Heart right ventricle (tissue), 16 donors: ENCODE measurements at places on chromosomes 4 and X. TPM values are rescaled to one million over a fixed set of nuclear protein-coding genes. Genes with fewer than 3 reads are reported as not detected.

DNA sequence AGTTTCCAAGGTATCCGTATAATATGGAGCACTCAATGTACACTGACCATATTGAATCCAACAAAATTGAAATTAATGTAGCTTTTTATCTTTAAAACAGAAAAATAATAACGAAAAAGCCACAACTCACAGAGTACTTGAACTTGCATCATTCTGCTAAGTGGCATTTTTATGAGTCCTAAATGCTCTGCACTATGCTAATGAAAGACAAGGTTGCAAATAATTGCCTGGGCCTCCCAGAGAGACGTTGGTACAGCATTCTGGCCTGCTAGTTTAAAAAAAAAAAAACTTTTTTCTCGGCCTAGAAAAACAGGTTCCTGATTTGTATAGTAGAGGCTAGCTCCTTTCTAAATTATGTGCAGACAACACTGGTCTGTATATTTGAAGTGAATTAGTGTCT is 4.3 kb upstream of the FAM9B start:
- H3K27me3 ChIP-seq: no peaks in the 10 kb centered on the region
- no peaks in the 10 kb centered on the region for H3K36me3 ChIP-seq
- DNase-seq: no peak
- no peak overlapping the region for H3K27ac ChIP-seq
- H3K4me1 ChIP-seq: no peaks in the 10 kb centered on the region
- no peak overlapping the region for H3K4me3 ChIP-seq

DNA sequence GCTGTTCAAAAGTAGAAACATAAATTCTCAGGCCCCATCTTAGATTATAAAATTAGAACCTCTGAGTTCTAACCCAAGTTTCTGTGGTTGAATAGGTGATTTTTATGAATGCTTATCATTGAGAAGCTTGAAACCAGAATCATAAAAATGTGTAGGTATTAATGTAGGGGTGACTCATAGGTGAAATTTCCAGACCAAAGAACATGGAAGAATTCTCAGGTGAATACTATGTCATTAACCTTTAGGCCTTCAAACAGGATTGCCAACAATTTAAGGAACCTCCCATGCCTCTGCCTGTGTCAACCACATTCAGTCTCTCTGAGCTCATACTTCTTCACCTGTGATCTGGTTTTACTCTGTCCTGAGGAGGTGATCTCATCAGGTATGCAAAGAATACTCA is 177.8 kb downstream of the NPFFR2 start:
- no peak for DNase-seq
- H3K27ac ChIP-seq: no peak overlapping the region
- H3K27me3 ChIP-seq: no peaks in the 10 kb centered on the region
- H3K4me3 ChIP-seq: no peak overlapping the region

DNA sequence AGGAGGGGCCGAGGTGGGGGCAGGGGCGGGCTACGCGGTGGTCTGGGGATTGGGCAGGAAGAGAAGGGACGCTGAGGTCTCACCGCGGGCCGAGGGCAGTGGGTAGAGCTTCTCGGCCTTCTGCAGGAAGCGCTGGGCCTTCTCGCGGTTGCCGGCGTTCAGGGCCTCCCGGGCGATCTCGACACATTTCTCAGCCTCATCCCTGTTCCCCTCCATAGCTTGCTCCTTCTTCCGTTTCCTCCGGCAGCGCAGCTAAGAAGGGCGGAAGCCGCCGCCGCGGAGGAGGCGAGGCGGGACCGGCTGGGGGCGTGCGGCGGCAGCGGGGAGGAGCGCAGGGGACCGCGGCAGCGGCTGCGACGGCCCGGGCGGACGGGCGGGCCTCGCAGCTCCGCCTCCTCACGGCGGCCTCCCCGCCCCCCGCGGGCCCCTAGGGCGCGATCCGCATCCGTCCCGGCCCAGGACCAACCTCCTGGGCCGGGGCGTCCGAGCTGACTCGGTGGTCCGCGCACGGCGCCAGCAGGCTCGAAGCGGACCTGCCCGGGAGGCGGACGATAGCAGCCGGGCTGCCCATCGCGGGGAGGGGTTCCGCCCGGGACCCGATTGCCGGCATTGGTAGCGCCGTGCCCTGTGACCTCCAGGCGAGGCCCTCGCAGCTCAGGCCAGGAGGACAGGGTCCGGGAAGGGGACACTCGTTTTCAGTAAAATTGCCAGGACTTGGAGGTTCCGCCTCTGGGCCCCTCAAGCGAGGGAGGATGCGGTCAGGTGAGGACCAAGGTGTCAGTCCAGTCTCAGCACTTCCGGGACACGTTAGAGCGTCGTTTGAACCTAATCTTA is at the start of gene DNAJB14:
Gene DNAJB14 (minus strand): TSS at position 263 of the 834 bp plus-strand sequence. CDS start 47 bp downstream, at position 216.
- peaks cover 67% of the 10 kb centered on the region for H3K4me1 ChIP-seq
- peak; percentile 79 for DNase-seq
- no peaks in the 10 kb centered on the region for H3K27me3 ChIP-seq
- peak within 1 kb of the TSS; percentile 90 for H3K4me3 ChIP-seq
- H3K27ac ChIP-seq: peak within 1 kb of the TSS; percentile 94
- peaks cover 6% of the 10 kb centered on the region for H3K36me3 ChIP-seq

DNA sequence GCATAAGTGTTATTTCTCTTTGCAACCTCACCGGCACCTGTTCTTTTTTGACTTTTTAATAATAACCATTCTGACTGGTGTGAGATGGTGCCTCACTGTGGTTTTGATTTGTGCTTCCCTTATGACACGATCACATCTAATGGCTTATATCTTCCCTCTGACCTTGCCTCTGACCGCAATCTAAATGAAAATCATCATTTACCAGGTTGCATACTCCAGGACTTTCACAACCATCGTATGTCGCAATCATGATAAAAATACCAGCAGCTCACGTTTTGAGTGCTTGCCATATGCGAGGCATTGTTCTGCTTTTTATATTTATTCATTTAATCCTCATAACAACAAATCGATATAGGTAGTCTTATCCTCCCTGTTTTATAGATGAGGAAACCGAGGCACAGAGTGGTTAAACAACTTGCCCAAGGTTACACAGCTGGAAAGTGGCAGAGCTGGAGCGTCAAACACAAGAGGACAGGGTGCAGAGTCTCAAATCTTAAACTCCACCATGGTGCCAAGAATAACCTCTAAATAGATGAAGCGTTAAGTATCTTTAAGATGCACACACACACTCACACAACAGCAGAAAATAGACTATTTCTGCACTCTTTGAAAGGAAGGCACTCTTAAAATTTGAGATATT is 102.2 kb downstream of the SEL1L3 start:
- H3K4me1 ChIP-seq: no peaks in the 10 kb centered on the region
- H3K27me3 ChIP-seq: no peaks in the 10 kb centered on the region
- H3K27ac ChIP-seq: no peak overlapping the region
- H3K36me3 ChIP-seq: no peaks in the 10 kb centered on the region

GRCh38 chr4:182413550-182413949 is 170.3 kb downstream of the TENM3 start:
- H3K36me3 ChIP-seq: no peaks in the 10 kb centered on the region
- H3K27ac ChIP-seq: no peak overlapping the region
- no peak for DNase-seq
- peaks cover 2% of the 10 kb centered on the region for H3K27me3 ChIP-seq
- H3K4me1 ChIP-seq: no peaks in the 10 kb centered on the region

- H3K36me3 ChIP-seq: no peaks in the 10 kb centered on the region
- H3K27ac ChIP-seq: peak overlapping the region; percentile 54
- DNase-seq: no peak
- peaks cover 29% of the 10 kb centered on the region for H3K4me1 ChIP-seq
- no peak overlapping the region for H3K4me3 ChIP-seq
- H3K27me3 ChIP-seq: no peaks in the 10 kb centered on the region
Observed at GRCh38 chr4:119020158-119020557, 115.5 kb upstream of the MYOZ2 start.

DOK7 gene
- total RNA-seq: 40.6 TPM

FBXL5 gene
- total RNA-seq: 74.2 TPM

TRIM60 gene
- total RNA-seq: not detected

SUPT20HL2 gene
- not detected for total RNA-seq

MAGEB17 gene
- total RNA-seq: not detected

PCSK1N gene
- not detected for total RNA-seq
